ENCODE measurements at places on chromosomes 3 and 15.
A peak's percentile ranks its signal among the peaks of the same experiment; 100 is the strongest.

GRCh38 chr3:144458283-144458682, 486.7 kb downstream of the DIPK2A start:
- DNase-seq, result no peak

DNA sequence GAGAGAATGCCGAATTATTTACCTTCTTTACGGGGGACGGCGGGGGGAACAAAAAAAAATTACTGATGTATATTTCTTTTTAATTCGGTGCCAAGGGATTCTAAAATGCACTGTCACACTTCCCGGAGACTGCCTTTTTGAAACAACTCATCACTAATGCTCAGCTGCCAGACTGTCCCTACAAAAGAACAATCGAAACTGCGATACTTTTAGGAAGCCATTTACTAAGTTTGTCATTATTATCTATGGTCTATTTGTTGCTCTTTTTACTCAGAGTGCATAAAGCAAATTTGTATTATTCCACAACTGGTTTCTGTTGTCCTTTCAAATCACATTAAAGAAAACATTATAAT, 60.8 kb downstream of the TM4SF4 start:
- DNase-seq, result no peak

- DNase-seq, result peak; percentile 60
These were observed 1.0 kb upstream of the MEX3B start for GRCh38 chr15:82046666-82047452.

DNA sequence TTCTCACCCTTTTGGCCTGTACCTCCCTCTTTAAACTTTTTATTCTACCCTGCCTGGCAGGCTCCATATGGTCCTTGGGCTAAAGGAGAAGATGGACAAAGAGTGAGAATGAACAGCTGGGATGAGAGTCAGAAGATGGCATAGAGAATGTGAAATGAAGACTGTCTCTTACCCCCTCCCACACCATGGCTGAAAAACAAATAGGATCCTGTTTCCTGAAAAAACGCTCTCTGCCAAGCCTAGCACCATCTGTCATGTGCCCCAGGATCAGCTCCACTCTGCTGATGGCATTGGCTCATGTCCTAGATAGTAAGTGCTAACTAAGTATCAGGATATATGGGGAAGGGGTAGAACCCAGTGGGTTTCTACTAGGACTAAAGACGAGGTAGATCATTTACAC, 238.6 kb downstream of the MEX3B start:
- DNase-seq, result no peak

GRCh38 chr3:179927191-179927590, 109.5 kb downstream of the PEX5L start:
- no peak for DNase-seq

- DNase-seq, result no peak
These were observed 2.6 kb upstream of the FLNB start for GRCh38 chr3:58005669-58006068.

DNA sequence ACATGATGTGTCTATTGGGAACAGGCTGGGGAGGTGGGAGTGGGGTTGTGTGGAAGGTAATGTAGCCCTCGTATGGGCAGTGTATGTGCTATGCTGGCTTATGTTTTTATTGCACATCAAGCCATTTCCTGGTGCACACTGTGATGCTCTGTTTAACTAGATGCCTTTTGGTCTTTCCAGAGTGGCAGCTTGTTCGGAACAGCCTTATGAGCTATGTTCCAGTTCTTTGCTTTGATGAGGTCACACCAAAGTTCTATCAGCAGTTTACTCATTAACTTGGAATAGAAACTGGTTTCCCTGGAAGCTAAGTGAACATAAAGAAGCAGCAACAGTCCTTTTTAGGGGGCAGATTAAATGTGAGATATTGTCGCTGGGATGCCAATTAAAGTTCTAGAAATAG, 133.9 kb downstream of the DIPK2A start:
- no peak for DNase-seq

DNA sequence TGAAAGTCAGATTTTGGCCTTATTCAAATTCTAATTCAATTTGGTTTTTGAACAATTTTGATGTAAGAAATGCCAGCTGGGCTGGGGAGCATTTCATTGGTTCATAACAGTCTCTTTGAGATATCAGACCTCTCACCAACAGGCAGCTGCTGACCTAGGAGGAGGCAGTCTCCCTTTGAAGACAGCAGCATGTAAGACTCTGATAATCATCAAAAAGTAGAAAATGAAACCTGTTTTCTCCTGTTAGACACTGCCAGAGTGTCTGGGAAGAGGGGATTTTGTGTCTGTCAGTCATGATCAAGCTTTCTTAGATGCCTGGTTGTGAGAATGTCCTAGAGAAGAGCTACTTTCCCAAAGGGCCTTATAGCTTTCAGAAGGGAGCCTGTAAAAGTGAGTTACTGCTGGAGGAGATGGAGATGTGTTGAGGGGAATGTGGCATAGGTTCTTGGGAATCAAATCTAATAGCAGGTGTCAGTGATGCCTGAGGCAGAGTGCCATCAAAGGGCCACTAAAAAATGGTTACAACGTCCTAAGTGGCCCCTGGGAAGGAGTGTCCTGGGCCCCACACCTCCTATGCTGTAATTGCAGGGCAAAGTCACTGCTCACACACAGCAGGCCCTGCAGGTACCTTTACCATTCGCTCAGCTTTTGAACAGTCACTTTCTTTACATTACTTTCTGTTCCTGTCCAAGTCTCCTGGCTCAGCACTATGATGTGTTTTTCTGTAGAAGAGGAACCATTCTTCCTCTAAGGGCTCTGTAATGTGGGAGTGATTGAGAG, 43.1 kb downstream of the FSTL1 start:
- no peak for DNase-seq

- DNase-seq, result no peak
These were observed 1.3 kb downstream of the AQP9 start for GRCh38 chr15:58139276-58139988.

DNA sequence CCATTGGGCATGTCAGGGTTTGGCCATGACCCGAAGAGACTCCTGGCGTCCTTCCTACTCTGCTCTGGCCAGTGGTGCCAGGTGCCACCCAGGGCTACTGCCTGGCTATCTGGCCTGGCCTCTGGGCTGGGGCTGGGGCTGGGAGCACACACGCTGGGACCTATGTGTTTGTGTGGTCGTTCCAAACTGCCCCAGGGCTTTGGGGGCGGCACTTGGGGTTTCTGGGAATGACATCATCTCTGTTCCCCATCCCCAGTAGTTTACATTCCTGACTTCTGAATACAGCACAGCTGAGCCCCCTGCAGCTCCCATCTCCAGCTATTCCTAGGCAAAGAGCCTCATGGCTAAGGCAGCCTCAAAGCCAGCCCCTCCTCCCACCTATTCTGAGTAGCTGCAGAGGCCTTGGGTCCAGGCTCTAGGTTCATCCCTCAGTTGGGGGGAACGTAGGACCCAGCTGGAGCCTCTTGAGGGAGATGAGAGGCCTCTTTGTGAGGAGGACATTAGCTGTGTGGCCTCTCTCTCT, 24.3 kb downstream of the PLEKHO2 start:
- DNase-seq, result no peak

GRCh38 chr3:152496716-152497115, 228.0 kb downstream of the MBNL1 start:
- DNase-seq, result no peak

- DNase-seq, result no peak
These were observed 102.9 kb downstream of the CHST2 start for GRCh38 chr3:143222505-143222904.

DNA sequence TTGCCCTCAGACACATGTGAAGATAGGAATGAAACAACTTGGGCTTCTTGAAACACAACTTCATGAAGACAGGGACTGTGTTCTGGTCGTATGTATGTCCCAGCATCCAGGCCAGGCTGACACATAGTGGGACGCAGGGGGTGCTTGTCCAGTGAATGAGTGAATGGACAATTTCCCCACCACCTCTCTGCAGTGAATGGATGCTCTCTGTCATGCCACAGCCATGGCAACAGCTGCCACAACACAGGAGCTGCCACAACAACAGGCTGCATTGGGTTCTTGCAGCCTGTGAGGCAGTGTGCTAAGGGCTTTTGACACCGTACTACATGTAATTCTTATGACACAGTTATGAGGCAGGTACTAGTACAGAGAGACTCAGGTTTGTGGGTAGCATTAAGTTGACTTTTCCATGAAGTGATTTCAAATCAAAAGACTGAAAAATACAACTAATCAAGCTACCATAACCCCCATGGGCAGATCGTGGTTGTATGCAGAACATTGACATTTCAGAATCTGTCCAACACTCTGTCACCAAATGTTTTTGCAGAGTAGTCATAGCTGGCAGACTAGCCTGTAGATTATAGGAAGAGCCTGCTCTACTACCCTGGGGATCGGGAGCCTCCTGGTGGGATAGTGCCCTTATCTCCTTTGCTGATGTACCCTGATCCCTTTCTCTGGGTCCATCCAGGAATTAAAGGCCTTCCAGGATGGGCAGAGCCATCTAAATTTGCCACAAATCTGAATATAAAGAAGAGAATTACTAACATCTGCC, 40.8 kb downstream of the CLSTN2 start:
- DNase-seq, result no peak

- DNase-seq, result no peak
These were observed 280.8 kb upstream of the ROPN1 start for GRCh38 chr3:124272605-124273151.

DNA sequence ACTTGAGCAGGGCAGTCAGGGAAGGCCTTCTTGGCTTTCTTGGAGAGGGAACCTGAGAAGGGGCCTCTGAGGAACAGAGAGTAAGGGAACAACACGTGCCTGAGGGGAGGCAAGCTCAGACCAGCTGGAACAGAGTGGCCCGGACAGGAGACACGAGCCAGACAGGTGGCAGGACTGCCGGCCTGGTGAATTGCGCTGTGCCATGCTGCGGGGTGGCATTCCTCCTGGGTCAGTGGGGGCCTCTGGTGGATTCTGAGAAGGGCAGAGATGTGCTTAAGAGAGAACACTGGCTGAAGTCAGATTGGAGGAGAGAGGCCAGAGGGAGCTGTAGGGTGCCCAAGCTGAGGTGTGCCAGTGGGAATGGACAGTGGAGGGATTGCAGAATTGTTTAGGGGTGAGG, 4.9 kb downstream of the CHAC1 start:
- no peak for DNase-seq

DNA sequence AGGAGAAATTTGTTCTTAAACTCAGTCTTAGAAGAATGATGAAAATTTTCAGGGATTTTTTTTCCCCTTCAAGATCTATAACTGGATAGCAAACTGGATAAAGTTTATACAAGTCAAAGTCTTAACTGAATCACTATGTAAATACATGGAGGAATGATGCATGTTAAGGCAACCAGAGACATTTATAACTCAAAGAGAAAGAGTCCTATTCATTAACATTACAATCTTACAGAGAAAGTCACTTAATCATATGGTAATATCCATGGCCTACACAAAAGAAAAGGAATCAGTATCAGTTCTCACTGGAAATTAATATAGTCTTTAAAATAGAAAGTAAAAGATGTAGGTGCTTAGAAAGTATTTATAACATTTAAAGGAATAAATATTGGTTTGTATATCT, 869.1 kb downstream of the TBL1XR1 start:
- DNase-seq, result no peak

DNA sequence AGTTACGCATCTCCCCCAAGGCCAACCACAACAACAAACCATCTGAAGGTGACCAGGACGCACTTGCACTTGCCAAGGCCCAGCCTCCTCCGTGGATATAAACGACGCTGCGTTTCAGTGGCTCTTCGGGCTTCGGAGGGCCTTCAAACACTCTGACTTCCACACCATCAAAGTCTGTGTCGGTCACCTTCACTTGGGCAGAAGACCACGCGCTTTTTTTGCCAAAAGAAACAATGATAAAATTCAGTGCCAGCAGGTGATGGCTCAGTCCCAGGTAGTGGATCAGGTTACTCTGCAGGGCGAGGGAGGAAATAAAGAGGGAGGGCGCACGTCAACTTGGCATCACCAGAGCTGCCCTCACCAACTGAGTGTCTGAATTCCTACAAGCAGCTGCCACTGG, 63.0 kb downstream of the NCEH1 start:
- DNase-seq, result no peak

GRCh38 chr15:75109021-75109735, 85.8 kb downstream of the PPCDC start:
- DNase-seq, result no peak

- no peak for DNase-seq
These were observed 264.2 kb upstream of the TLE3 start for GRCh38 chr15:70361891-70362290.

GRCh38 chr3:30324587-30324986, 281.8 kb upstream of the TGFBR2 start:
- no peak for DNase-seq

DNA sequence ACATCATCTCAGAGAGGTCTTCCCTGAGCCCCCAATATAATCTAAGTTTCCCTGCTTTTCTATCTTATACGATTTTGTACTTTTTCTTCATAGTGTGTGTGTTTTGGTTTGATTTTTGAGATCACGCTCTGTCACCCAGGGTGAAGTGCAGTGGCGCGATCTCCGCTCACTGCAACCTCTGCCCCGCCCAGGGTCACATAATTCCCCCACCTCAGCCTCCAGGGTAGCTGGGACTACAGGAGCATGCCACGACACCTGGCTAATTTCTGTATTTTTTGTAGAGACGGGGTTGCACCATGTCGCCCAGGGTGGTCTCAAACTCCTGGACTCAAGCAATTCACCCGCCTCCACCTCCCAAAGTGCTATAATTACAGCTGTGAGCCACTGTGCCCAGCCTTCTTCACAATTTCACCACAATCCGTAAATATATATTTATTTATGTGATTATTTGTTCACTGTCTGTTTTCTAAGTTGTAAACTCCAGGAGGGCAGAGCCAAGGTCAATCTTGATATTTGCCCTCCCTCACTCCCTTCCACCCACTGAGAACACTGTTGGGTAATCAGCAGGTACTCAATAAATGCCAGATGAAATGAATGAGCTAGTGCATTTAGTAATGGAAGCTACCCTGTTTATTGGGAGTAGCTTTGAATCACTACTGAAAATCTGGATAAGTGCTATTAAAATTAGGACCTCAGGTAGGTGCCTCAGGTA, 547 bp upstream of the KNSTRN start:
- no peak for DNase-seq
